ENCODE measurements at places on chromosomes 4 and X.
A peak's percentile ranks its signal among the peaks of the same experiment; 100 is the strongest.

DNA sequence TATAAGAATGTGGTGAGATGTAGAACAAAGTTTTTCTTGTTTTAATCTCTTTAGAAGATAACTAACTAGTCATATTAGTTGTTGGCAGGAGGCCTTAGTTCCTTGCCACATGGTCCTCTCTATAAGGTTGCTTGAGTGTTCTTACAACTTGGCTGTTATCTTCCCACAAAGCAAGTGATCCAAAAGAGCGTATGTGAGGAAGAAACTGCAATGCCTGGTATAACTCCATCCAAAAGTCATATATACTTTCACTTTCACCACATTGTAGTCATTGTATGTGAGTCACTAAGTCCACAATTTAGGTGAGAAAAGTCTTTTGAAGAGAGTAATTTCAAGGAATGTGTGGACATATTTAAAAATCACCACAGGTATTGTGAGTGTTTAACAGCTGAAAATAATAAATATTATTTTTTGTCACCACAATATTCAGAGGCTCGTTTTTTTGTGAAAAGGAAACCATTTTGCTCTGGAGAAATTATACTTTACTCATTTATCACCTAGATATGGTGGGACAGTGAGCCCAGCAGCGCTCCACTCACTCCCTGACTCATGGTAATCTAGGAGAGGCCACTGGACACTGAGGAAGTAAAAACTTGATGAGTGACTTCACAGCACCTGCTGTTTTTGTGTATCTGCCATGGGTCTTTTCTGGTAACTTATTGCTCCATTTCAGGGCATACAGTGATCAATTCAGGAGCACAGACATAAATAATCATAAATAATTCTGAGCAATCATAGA, 369.4 kb upstream of the NDST3 start:
- no peak for DNase-seq

GRCh38 chr4:147059064-147059731, 113.5 kb upstream of the TTC29 start:
- DNase-seq = no peak

DNA sequence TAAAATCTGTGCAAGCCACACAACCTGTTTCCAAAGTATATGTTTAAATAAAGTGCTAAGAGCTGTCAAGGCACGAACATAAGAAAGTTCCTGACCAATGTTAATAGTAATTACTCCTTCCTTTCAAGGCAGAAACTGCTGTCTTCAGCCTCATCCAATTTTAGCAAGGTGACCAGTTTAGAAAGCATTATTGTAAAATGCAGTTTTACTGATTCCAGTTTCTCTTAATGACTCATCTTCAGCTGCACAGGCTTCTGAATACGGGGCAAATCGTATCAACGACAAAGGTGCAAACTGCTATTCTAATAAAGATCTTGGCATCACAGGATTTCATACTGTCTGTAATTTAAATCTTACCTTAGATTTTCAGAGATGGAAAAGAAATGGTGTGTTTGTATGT, 87.5 kb downstream of the PPP3CA start:
- no peak for DNase-seq

DNA sequence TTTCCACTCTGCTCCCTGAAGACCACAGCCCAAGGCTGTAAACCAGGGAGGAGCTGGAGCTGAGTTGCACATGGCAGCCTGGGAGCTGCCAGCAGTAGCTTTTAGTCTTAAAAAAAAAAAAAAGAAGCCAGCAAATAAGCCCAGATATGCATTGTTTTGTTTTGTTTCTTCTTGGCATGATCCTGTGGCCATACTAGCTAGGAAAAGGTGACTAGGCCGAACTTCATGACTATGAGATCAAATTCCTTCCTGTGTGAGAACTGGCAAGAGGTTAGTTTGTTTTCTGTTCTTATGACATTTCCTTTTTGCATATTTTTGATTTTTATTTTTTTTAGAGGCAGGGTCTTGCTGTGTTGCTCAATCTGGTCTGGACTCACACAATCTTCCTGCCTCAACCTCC, 323.3 kb downstream of the DCTD start:
- DNase-seq = no peak

DNA sequence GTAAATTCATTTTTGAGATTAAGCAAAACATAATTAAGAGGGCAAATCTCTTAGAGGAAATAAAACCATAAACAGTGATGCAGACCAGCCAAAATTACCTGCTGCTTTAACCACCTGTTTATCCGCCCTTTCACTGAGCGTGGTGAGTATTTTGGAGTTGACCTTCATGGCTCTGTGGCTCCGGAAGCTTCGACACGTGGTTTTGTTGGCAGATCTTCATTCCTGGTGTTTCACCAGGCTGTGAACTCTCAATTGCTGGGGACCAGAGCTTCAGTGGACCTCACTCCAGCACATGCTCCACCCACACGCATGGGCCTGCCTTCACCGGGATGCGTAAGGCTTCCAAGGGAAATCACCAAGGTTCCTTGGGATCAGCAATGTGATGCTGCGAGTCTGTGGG, 83.8 kb downstream of the FHDC1 start:
- no peak for DNase-seq

DNA sequence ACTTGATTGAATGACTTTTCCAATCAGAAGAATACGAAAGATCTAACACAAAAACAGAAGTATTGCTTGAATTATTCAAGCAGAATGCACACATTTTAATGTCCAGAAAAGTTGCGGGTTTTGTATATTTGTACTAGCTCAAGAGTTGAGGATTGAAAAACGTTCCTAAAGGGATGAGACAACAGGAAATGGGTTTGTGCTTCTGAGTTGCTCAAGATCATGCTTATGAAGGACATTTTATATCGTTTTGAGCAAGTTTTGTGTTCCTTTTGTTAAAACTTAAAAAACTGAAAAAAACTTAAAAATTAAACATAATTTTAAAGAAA, 353 bp upstream of the SMIM10 start:
- peak; percentile 20 for DNase-seq

Data from fibroblast of skin of right quadriceps (primary cell).